Natural killer cell (primary cell): ENCODE measurements at places on chromosomes 11 and 22.
A peak's percentile ranks its signal among the peaks of the same experiment; 100 is the strongest.

- DNase-seq, result peak; percentile 22
These were observed at the start of gene ELFN2 for GRCh38 chr22:37427135-37427710. Gene ELFN2 (minus strand): TSS chr22:37427479. CDS start chr22:37375534, 51,945 bp downstream.

DNA sequence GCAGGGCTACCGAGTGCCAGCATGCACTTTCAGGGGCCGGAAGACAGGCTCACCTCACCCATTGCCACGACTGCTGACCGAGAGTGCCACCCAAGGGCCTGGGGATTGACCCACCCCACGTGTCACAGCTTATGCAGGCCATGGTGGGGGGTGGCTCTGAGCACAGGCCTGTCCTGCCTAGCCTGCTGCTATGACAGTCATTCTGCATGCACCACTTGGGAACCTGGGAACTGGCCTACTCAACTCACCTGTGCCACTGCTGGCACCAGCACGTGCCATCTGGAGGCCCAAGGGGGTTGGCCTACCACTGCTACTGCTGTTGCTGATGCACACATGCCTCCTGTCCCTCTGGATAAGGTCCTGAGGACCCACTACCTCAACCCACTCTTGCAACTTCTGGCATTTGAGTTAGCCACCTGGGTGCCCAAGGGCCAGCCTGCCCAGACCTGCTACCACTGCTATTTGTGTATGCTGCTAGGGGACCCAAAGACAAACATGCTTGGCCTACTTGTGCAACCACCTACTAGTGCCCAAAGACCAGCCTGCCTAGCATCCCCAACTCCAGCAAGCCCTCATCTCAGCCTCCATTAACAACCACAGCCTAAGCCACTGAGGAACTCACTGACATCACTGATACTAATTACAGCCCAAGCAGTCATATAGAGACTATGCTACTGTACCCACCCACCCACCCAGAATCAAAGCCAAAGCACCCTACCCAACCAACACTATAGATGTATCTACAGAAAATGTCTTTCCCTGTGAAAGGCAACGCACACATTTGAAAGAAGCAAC is 59.0 kb upstream of the NARS2 start:
- no peak for DNase-seq

GRCh38 chr11:35787013-35787504 is 124.5 kb downstream of the TRIM44 start:
- DNase-seq, result no peak

GRCh38 chr11:111370902-111371578 is 8.0 kb downstream of the POU2AF1 start:
- DNase-seq, result no peak

DNA sequence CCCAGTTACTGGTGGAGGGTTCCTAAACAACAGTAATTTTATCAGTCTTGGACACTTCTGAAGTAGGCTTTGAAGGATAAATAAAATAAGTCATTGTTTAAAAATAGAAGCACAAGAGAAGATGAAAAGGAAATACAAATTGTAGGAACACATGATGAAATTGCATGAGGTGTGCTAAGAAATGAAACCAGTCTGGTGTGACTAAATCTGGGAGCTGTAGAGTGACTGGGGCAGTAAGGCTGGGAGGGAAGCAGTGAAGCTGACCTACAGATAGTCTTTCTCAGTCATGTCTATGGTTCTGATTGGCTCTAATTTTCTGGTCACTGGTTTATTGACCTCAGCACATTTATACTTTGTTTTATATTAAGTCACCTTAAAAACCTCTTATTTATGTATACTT is 139.1 kb downstream of the SLC17A6 start:
- no peak for DNase-seq

DNA sequence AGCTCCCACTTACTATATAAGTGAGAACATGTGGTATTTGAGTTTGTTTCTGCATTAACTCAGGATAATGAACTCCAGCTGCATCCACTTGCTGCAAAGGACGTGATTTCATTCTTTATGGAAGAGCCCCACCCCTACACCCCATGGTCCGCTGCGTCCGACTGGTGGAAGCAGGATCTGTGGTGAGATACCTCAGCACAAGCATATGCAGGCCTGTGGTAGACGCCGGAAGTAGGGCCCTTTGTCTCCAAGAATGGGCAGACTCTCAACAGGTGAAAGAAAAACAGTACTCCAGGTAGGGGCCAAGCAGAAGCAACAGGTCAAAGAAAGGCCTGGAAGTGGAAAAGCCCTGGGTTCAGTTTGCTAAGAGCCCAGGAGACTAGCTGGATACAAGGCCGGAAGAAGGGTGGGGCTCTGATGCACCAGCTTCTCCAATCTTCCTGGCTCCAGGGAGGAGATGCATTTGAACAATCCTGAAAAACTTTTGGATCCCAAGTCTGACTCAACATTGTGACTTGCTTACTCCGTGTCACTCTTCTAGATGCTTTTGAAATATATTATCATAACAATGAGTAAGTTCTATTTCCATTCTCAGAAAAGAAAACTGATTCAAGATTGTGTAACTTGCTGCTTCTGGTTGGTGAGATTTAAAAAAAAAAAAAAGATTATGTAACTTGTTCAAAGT is 30.4 kb downstream of the NEAT1 start:
- DNase-seq, result no peak

DNA sequence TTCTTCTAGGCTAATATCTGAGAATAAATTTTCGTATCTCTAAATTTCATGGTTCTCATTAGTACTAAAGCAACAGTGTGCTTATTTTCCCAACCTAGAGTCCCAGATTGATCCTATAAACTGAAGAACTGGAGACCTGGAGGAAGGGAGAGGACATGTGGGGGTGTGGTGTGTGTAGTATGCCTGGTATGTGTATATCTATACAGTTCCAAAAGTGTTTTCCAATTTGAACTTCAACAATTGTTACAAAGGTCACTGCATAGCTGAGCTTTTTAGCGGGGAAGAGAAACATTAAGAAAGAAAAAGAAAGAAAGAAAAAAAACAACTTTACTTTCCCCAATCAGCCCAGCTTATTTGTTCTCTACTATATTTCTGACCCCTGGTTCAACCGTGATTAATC is 152.1 kb downstream of the SOX6 start:
- no peak for DNase-seq

DNA sequence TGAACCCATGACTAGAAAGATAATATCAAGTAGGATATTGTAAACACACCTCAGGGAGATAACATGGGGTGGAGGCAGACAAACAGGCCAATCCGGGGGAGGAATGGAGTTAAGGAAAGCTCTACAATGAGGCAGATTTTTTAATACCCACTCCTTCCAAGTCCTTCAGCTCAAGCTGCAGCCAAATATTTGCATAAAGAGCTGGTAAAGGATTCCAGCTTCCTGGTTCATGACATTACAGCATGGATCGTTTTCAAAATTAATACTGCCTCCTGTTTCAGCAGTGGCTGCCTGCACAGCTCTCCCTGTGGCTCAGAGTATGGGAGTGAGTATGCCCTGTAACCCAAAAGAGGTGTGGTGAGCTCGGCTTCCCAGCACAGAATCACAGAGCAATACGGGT is 5.1 kb downstream of the POU2AF3 start:
- DNase-seq, result no peak

- no peak for DNase-seq
These were observed 43.7 kb downstream of the OSBPL5 start for GRCh38 chr11:3121416-3121815.

- DNase-seq, result no peak
These were observed 115.9 kb upstream of the GRK3 start for GRCh38 chr22:25448435-25449051.

GRCh38 chr11:120068114-120068573 is 69.8 kb downstream of the TRIM29 start:
- no peak for DNase-seq

DNA sequence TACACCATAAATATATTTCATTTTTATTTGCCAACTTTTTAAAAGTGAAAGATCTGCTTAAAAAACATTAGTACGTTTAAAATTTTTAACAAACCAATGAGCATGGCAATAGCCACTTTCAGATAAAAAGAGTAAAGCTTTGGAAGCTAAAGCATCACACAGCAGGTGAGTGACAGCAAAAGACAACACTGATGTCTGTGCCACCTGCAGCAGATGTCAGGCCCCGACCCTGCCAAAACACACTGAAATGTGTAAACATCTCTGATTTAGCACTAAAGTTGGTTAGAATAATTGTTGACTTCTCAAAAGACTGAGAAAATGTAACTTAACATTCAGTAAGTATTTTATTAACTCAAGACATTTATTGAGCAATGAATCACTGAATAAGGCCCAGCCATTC is 232.9 kb downstream of the DLG2 start:
- no peak for DNase-seq

DNA sequence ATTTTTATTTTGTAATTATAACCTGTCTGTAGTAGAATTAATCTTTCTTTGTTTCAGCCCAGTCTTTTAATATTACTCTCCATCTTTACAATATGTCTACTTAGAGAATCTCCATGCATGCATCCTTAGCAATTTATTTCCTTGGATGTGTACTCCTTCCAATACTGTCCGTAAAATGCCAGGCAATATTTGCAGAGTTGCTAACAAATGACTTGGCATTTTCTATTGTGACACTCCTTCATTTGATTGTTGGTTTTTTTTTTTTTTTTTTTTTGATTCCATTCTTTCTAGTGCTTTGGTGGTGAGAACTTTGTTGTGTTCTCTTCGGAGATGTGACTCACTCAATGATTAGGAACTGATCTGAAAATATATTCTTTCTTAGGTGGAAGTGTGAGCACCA is 220.3 kb downstream of the CNTN5 start:
- DNase-seq, result no peak

DNA sequence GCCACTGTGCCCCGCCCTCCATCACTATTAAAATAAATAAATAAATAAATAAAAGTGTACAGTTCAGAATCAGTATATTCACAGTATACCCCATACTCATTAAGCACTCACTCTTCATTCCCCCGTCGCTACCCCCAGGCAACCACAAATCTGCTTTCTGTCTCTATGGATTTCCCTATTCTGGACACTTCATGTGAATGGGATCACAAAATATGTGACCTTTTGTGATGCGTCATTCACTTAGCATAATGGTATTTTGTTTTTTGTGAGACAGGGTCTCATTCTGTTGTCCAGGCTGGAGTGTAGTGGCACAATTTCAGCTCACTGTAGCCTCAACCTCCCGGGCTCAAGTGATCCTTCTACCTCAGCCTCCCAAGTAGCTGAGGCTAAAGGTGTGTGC is 52.8 kb downstream of the RBX1 start:
- DNase-seq, result no peak

DNA sequence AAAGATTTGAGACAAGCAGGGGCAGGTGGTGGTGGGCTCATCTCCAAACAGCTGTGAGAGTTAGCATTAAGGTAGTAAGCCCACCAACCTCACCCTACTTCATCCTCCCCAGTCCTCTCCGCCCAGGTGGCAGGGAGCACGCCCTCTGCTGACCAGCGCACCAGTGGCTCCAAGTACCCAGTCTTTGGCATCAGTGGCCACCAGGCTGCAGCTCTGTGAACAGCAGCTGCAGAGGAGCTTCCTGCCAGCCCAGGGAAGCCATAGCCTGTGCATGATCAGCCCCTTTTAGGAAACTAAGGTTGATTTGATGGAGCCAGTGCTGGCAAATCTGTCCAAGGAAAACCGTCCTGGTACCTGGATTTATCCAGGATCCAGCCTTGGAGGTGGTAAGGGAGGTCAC is 21.7 kb downstream of the CAVIN3 start:
- peak; percentile 12 for DNase-seq

GRCh38 chr11:117295438-117296137 is 4.4 kb downstream of the BACE1-AS start:
- DNase-seq, result no peak
